ENCODE measurements at places on chromosomes 11 and 22.

DNA sequence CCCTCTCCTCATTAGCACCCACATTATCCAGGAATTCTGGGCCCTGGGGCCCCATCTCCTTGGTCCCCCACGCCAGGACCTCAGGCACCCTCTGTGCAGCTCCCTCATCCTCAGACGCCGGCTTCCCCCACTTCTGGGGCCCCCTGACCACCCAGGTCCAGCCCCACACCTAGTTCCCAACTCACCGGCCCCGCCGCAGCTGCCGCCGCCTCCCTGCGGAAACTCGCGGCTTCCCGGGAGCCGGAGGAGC, at the start of gene PCSK7:
Gene PCSK7, minus strand, starts transcription at position 232 of the 250 bp plus-strand sequence. CDS start 2,229 bp downstream, outside the sequence.
- peak; percentile 59 for DNase-seq

DNA sequence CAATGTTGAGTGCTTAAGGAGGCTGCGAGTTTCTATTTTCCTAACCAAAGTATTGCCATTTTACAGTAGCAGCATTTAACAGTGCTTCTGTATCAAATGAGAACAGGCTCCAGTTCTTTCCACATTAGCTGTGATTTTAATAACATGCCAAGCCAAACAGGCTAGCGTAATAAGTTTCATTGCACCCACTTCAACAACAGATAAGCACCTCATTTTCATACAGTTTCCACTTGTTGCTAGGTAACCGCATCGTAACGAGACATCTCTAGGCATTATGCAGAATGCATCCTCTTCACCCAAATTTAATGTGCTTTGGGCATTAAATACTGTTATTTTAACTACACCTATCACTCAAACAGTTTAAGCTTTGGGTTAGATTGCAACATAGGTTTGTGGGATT, 79.0 kb downstream of the CADM1 start:
- DNase-seq = no peak

GRCh38 chr11:82494988-82495432, 238.7 kb downstream of the FAM181B start:
- no peak for DNase-seq

DNA sequence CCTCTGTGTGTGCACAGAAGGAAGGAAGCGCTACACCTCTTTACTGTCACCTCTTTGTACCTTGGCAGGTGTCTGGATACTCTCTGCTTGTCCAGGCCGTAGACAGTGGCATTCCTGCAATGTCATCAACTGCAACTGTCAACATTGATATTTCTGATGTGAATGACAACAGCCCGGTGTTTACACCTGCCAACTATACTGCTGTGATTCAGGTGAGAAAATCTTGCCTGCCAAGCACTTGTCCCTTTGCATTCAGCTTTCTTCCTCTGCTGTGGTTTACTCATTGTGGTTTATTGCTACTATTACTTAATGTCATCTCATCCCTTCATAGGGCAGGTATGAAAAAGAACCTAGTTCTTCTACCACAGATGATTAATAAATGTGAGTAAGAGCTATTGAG, 131.9 kb upstream of the MTNR1B start:
- DNase-seq = no peak

- DNase-seq = no peak
Observed at GRCh38 chr22:25764270-25765015, 22.5 kb downstream of the MYO18B start.

DNA sequence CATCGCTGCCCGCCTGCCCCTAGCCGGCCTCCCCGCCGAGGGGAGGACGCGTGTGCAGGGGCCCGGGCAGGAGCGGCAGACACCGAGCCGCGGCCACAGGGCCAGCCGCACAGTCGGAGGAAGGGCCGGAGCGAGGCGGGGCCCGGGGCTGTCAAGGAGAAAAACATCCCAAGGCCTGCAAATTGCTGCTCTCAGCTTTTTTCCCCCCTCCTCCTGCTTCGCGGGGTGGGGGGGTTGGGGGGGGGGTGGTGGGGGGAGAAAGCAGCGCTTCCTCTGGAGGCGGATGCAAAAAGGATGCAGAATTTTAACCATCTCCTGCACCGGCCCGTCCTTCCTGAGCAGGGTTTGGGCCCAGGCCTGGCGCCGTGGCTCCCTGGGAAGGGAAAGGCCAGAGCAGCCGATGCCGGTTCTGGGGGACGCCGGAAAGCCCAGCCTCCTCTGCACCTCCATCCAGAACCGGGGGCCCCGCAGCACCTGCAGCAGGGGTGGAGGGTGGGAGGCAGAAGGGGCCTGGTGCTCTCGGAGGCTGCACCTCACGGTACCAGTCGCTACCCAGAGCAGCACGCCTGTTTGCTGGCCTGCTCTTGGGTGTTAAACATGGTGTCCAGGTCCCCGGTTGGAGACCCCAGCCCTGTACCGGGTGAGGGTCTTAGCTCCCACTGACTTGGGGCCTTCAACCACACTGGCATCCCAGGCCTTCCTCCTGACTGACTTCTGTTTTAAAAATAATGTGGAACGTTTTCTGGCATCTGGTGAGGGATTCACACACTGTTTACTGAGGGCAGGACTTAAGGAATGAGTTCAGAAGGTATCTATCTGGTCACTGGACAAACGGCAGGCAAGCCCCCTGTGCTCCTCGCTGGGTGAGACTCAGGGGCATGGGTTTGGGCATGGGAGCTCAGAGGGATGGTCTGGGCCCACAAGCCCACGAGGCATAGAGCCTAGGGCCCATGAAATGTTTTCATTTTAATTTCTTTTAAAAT, 77.4 kb upstream of the WNT7B start:
- DNase-seq = no peak

DNA sequence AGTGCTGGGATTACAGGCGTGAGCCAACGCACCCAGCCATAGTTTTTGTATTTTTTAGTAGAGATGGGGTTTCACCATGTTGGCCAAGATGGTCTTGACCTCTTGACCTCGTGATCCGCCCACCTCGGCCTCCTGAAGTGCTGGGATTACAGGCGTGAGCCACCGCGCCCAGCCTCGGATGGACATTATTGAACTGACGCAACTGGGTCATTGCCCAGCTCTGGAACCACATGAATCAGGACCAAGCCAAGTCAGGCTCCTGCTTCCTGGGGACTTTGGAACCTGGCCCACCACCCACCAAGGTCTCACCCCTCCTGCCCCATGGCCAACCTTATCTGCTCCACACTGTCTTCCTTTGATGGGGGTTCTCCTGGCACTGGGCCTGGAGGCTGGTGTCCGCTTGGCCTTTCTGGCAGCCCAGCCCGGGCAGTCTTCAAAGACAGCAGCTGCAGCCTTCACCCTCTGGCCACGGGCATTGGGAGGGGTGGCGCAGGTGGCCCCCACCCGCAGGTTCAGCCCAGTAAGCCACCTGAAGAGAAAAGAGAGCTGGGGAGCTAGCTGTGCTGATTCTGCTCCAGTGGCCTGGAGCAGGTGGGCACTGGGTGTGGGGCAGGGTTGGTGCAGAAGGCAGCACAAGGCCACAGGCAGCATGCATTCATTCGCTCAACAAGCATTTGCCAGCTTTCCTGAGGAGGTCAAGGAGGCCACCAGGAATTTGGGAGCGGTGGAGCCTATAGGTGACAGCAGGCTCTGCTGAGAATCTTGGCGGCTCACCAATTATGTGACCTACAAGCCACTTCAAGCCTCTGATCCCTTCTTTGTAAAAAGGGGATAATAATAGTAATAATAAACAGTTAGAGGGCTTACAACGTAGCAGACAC, 5.7 kb downstream of the CHADL start:
- DNase-seq = no peak

DNA sequence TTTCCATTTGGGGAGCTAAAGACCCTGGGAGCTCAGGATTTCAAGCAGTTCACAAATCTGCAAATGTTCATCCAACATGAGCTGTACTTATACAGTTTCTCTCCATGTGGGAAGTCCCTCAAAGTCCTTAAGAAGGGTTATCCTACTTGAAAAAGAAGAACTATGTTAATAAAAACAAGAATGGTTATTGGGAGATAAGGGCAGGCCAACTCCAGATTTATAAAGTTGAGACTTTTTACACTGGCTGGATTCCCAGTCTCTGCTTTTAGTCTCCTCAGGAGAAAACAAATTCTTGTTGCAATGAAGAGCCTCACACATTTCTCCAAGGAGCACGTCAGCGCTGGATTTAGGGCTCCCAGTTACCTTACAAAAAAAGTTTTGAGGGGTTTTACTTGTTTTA, 34.2 kb upstream of the CTTN start:
- no peak for DNase-seq

DNA sequence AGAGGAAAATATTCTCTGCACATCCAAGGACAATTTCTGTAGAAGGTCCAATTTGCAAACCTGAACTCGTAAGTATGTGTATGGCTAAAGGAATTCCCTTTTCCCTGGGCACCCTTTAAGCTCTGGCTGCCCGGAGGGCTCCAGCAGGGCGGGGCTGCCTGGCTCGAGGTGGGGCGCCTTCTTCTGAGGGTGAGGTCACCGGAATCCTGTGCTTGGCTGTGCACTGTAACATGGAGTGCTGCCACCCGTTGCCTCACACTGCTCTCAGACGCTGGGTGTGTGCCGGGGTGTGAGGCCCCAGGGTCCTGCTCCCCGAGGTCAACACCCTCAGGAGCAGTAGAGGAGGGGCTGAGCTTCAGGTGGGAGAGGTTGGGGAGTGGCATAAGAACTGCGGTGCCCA, 61.5 kb downstream of the SYN3 start:
- DNase-seq = no peak

DNA sequence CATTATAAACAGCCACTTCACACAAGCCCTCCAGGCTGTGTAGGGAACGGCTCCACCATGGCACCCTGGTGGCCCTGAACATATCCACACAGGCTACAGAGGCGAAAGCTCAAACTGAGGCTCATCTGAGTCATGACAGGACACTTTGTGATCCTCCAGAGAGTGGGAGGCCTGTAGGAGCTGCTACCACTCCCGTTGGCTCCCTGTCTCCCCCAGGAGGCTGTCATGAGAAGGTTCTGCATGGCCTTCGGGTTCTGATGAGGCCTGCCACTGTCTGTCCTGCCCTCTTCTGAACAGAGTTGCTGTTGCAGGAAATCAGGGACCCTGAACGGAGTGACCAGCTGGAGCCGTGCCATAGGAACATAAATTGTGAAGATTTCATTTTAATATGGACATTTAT, 23.8 kb upstream of the ALDH3B2 start:
- DNase-seq = peak; percentile 18

GRCh38 chr11:69337211-69337721, 43.3 kb downstream of the MYEOV start:
- DNase-seq = peak; percentile 11

GRCh38 chr11:41666951-41667653, 207.7 kb upstream of the LRRC4C start:
- no peak for DNase-seq

GRCh38 chr22:46242076-46242475, 8.0 kb downstream of the CDPF1 start:
- no peak for DNase-seq

Measured in T-helper 1 cell (primary cell).